GM12892 (cell line): ENCODE measurements at places on chromosomes 7 and 10.

GRCh38 chr10:77461636-77462296 lies 175.8 kb downstream of the KCNMA1 start:
- no peak for DNase-seq

DNA sequence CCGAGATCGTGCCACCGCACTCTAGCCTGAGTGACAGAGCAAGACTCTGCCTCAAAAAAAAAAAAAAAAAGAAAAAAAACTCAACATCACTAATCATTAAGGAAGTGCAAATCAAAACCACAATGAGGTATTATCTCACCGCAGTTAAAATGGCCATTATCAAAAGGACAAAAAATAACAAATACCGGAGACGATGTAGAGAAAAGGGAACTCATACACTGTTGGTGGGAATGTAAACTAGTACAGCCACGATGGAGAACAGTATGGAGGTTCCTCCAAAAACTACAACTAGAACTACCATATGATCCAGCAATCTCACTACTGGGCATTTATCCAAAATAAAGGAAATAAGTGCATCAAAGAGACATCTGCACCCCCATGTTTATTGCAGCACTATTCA lies 24.3 kb downstream of the GRK5 start:
- DNase-seq = no peak

DNA sequence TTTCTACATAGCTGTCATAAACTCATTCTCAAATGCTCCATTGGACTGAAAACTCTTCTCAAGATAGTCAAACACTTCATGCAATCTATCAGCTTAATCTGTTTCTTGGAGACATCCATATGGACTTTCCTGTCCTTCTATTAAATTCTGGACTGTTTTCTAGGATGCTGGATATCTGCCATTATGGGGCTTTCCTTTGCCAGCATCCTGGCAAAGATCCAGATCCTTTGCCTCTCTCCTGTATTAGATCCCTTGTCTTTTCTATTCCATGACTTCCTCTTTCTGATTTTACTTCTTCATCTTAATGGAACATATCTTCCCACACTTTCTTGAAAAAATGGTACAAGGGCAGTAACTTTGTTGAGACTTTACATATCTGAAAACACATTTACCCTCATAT lies 35.9 kb upstream of the SKAP2 start:
- no peak for DNase-seq

GRCh38 chr10:75209921-75210281 lies 695 bp upstream of the VDAC2 start:
- peak; percentile 56 for DNase-seq

DNA sequence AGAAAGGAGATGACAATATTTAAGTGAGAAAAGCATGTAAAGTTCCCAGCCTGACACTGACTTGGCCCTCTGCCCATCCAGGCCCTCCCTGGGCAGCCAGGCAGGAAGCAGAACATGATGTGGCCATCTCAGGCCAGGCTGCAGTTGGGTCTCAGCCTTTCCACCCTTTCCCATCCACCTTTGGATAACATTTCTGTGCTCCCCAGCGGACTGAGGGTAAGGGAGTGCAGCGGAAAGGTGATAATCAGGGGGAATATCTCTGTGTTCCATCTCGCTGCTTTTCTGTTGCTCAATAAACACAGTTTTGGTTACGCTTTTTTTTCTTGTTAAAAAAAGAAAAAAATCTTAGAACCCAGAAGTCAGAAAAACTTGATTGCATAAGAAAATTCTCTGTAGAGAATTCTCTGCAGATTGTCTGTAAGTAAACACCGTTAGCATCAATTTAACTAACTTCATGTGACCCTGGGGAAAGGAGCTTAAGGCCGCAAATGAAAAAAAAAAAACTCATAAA lies 37.2 kb upstream of the TARP start:
- no peak for DNase-seq

GRCh38 chr7:39458061-39458745 lies 108.0 kb upstream of the YAE1 start:
- DNase-seq = no peak

DNA sequence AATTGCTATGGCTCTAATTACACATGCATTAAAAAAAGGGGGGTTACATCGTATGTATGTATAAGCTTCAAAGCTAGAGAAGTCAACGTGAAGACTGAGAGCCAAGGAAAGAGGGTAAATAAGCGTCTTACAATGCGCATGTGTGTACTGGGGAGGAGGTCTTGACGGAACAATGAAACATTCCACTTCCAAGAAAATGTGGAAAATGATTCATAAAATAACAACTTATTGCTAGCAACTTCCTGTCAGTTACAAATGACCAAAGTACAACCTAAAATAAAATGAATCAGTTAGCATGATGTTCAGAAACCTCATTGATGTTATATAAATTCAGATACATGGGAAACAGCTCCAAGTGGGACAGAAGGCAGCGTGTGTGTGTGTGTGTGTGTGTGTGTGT lies 104.1 kb upstream of the RHEB start:
- DNase-seq = no peak

GRCh38 chr10:20466731-20467130 lies 430.4 kb downstream of the NEBL start:
- DNase-seq = no peak

DNA sequence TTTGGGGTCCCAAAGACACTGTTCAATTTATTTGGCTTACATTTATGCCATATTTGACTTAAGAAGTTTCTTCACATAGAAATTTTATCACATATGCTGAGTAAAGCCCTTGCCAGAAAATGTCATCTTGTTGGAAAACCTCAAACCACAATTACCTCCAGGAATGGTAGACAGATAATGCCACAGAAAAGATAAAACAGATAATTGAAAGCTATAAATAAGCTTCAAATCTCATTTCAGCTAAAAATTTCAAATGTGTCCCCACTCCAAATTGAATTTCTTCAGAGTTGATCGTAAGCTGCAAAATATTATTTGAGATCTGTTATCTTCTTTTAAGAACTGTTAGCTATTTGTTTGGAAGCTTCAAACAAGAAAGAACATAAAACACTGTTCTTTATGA lies 176.4 kb upstream of the PTN start:
- no peak for DNase-seq

DNA sequence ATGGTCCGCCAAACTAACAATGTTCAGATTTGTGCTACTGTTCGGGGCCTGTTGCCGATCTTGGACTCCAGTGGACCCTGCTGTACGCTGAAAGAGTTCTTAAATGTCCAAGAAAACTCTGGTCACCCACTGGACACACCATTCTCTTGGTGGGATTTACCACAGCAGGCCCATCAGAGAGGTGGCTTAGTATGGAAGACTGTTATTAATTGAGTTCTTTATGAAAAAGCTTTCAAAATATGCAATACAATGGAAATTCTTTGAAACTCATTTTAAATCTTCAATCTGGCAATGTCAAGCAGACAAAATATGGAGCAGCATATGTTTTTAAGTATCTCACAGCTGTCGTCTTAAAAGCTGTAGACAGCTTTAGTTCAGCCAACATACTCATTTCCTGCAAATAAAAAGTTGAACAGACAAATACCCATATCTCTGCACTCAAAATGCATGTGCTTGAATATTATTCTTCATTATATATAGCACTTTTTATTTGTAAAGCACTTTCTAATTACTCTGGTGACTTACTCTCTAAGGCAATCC lies 37.4 kb upstream of the GRM8 start:
- no peak for DNase-seq

GRCh38 chr7:146709451-146710027 lies 592.9 kb downstream of the CNTNAP2 start:
- DNase-seq = no peak

GRCh38 chr7:50502001-50502684 lies 52.0 kb upstream of the FIGNL1 start:
- DNase-seq = no peak

DNA sequence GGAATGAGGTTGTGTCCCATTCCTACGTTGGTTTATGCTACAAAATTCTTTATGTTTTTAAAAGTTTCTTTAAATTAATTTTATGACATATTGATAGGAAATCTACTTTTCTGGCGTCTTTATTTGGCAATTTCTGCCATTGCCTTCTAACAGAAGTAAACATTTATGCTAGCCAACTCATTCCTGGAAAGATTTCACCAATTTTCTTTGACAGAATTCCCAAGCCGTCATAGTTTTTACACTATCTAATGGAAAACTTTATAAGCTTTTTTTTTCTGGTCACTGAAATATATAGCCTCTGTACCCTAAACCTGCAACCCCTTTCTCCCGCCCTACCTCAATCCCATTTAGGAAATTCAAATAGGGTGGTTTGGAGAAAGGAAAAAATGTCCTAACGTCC lies 6.1 kb upstream of the TCAF1 start:
- DNase-seq = no peak

DNA sequence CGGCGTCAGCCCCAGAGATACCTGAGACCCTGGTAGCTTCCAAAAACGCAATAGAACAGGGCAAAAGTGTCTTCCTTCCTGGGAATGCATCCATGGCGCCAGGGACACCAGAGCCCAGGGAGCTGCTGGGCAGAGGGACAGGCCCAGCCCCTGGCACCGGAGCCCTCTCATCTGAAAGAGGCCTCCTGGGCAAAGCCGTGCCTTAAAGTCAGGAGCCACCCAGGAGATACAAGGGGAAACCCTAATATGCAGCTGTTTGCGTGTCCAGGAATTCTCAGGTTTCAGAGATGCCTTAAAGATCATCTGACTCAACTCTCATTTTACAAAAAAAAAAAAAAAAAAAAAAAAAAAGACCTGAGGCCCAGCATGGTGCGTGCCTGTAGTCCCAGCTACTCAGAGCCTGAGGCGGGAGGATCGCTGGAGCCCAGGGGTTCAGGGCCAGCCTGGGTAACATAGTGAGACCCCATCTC lies 28.0 kb downstream of the NUDT1 start:
- DNase-seq = no peak

DNA sequence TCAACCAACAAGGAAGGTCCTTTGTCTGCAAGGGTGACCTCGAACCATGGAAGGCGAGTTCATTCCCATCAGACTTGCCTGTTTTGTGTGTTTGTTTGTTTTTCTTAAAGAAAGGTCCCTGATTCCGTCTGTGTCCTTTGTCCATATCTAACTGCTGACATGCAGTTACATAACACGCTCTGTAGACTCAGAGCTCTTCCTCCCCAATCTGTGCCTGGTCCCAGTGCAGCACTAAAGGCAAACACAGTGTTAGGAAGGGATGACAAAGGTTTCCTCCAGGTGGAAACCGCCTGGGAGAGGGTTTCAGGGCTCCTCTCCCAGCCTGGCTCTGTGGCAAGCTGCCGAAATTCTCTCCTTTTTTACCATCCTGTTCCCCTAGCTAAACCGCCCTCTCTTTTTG lies 13.4 kb downstream of the JCAD start:
- no peak for DNase-seq

GRCh38 chr7:33986951-33987947 lies 81.9 kb downstream of the BMPER start:
- no peak for DNase-seq

DNA sequence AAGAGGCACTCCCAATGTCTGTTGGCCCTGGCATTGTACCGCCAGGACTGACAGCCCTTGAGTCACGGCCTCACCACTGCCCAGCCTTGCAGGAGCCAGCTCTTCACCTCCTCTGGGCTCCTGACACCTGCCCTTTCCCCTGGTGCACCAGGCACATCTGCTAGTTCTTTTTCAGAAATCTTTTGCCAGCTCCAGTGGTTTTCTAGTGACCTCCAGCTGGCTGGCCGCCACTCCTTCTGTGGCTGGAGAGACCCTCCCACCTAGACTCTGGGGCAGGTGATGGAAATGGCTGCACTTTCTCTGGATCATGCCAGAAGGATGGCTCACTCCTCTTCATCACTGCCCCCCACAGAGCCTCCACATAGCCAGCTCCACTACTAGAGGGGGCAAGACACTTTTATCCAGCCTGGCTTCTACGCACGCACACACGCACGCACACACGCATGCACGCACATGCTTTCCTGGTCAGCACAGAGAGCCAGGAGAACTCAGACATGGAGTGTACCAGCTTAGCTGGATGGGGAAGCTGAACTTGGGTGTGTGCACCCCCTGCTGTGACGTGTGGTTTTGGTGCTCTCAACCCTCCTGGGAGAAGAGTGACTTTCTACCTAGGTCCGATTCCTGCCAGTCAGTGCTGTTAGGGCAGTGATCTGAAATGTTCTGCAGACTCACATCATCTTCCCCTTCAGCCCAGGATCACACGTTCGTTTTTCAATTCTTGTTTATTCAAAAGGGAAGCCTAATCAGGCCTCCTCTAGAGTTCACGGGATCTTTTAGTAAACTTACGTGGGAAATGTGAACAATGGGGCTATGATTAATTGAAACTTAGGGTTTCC lies 222.0 kb downstream of the PRPF18 start:
- no peak for DNase-seq

GRCh38 chr7:1021366-1021765 lies 23.0 kb upstream of the GPR146 start:
- DNase-seq = no peak

- DNase-seq = no peak
These were observed 63.4 kb downstream of the RNF32 start for GRCh38 chr7:156703773-156704482.

GRCh38 chr7:106566196-106566595 lies 94.8 kb downstream of the CCDC71L start:
- no peak for DNase-seq

DNA sequence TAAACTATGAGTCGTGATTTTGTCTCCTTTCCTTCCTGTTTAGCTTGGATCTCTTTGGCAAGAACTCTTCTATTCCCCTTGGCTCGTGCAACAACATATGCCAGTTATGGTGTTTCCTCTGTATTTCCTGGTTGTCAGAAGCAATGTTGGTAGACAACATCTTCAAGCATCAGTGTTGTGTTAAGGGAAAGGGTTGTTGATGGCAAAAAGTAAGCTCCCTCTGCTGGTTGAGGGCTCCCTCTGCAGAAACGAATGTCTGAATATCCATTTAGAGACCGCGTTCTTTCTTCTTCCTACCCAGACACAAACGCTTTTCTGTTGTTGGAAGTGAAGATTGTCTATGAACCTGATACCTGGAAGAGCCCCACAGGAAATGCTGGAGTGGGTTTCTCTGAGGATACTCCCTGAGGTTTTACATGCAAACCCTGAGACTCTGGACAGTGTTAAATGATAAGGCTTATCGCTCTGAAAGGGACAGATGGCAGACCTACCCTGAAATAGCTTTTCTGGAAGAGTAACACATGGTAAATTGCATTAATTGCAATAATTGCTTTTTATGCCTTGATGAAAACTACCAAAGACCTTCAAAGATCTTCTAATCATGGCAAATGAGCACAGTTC lies 23.5 kb upstream of the C1QL3 start:
- DNase-seq = peak; percentile 24

- DNase-seq = no peak
These were observed 174.1 kb upstream of the BET1 start for GRCh38 chr7:94178230-94178629.

DNA sequence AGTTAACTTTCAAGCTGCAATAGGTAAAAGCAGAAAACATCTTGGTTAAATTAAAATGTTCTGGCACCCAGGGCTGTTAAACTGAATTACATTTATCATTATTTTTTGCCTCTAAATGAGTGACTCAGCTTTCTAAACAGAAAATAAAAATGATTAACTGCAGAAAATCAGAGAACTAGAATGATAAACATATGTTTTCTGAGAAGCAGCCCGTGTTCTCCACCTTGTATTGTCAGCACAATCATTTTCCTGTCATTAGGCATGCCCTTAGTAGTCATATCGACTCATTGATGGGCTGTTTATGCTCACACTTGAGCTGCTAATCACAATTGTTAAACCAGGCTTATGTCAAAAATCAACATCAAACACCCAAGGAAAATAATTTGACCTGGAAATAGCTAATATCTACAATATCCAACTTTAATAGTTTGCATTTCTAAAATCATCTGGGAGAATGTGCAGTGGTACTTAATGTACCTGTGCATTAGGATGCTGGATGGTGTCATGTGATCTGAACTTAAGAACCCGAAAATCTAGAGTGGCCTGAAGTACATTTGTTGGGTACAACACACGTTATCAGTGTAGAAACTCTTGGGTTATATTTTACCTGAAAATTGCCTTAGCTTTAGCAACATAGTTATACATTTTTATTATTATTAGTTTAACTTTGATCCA lies 2.3 kb downstream of the MDFIC start:
- DNase-seq = no peak
